ENCODE measurements at places on chromosomes 7 and 10.

DNA sequence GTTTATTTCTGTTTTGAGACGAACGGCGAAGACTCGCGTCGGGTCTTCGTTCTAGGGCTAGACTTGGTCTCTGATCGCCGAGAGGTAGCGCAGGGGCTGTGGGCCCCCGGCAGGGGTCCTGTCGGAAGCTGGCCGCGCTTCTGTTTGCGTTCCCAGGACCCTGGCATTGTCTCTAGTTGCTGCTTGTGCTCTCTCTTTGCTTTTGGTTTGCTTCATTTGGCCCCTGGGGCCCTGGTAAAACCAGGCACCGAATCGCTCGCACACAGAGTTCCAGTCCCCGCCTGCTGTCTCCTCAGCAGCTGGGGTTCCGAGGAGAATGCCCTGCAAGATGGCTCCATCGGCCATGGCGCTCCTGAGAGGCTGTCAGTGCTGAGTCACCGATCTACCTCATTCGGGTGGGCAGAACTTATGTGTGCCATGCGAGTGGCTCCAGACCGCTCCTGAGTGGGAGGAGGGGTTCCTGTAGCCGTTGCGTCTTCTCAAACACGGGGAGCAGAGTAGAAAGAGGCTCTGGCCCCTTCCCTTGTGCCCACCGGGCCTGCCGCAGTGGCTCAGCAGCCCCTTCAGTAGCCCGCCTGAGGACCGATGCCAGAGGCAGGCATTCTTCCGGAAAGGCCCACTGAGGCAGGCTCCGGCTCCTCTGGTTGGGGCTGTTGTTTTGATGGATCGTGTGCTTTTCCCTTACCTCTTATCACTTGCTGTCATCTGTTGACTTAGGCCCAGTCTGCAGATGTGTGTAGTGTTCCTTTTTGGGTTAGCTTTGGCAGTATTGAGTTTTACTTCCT lies 826 bp downstream of the CHPF2 start:
- H3K36me3 ChIP-seq = peaks cover 23% of the 10 kb centered on the region
- H3K4me1 ChIP-seq = peaks cover 31% of the 10 kb centered on the region
- H3K27me3 ChIP-seq = no peaks in the 10 kb centered on the region
- H3K4me3 ChIP-seq = peak overlapping the region; percentile 100

GRCh38 chr7:120334475-120334874 lies 61.5 kb downstream of the KCND2 start:
- H3K4me3 ChIP-seq = no peak overlapping the region
- DNase-seq = no peak
- no peaks in the 10 kb centered on the region for H3K4me1 ChIP-seq
- H3K36me3 ChIP-seq = no peaks in the 10 kb centered on the region
- H3K27ac ChIP-seq = no peak overlapping the region
- H3K27me3 ChIP-seq = no peaks in the 10 kb centered on the region

DNA sequence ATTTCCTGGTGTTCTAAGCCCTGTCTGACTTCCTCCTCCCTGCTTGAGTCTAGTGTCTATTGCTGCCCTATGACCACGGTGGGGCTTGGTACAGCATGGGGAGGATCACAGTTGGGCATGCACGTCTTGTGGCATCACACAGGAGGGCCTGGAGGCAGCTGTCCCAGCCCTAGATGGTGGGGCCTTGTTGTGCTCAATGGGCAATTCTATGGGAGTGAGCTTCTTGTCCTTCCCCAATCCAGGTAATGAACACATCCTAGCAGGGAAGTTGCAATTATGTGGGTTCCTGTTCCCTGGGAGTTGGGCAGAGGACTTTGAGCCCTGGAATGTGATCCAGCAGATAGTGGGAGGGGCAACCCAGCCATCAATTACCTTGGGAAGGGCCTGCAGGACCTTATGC lies 10.8 kb upstream of the FAM3C start:
- H3K4me3 ChIP-seq = no peak overlapping the region
- H3K27me3 ChIP-seq = peaks cover 9% of the 10 kb centered on the region
- no peaks in the 10 kb centered on the region for H3K36me3 ChIP-seq
- H3K27ac ChIP-seq = no peak overlapping the region

- no peak for DNase-seq
- peaks cover 2% of the 10 kb centered on the region for H3K36me3 ChIP-seq
- H3K4me1 ChIP-seq = no peaks in the 10 kb centered on the region
- H3K27ac ChIP-seq = no peak overlapping the region
- peaks cover 2% of the 10 kb centered on the region for H3K27me3 ChIP-seq
- no peak overlapping the region for H3K4me3 ChIP-seq
Observed at GRCh38 chr7:7395785-7396184, 139.9 kb downstream of the COL28A1 start.

DNA sequence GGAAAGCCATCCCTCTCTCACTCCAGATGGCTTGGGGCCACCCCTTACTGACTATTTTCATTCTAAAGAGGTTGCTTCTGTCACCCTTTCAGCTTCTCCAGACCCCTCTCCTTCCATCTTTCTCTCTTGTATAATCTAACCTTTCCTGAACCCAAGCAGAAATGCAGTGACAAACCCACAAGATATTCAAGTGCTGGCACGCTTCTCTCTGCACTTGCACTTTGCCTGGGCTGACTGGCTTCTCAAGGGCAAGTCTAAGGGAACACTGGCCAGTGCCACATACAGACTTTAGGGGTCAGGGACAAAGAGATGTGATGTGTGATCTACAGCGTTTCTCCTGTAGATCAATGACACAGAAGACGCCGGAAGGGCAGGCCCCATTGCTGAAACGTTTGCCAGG lies 150.4 kb upstream of the LANCL2 start:
- H3K36me3 ChIP-seq = no peaks in the 10 kb centered on the region
- H3K27me3 ChIP-seq = peaks cover 5% of the 10 kb centered on the region
- H3K4me3 ChIP-seq = no peak overlapping the region
- no peak overlapping the region for H3K27ac ChIP-seq

- no peak overlapping the region for H3K4me3 ChIP-seq
- DNase-seq = no peak
- no peaks in the 10 kb centered on the region for H3K4me1 ChIP-seq
Observed at GRCh38 chr10:5105626-5106025, 11.4 kb downstream of the AKR1C3 start.

GRCh38 chr7:7607010-7607409 lies 33.5 kb upstream of the UMAD1 start:
- H3K4me1 ChIP-seq = peaks cover 2% of the 10 kb centered on the region
- DNase-seq = no peak
- H3K27me3 ChIP-seq = no peaks in the 10 kb centered on the region
- H3K36me3 ChIP-seq = peaks cover 7% of the 10 kb centered on the region

- H3K27ac ChIP-seq = no peak overlapping the region
- no peak for DNase-seq
- H3K36me3 ChIP-seq = no peaks in the 10 kb centered on the region
- H3K4me3 ChIP-seq = no peak overlapping the region
- no peaks in the 10 kb centered on the region for H3K27me3 ChIP-seq
Observed at GRCh38 chr7:2350055-2350454, 4.6 kb upstream of the EIF3B start.

DNA sequence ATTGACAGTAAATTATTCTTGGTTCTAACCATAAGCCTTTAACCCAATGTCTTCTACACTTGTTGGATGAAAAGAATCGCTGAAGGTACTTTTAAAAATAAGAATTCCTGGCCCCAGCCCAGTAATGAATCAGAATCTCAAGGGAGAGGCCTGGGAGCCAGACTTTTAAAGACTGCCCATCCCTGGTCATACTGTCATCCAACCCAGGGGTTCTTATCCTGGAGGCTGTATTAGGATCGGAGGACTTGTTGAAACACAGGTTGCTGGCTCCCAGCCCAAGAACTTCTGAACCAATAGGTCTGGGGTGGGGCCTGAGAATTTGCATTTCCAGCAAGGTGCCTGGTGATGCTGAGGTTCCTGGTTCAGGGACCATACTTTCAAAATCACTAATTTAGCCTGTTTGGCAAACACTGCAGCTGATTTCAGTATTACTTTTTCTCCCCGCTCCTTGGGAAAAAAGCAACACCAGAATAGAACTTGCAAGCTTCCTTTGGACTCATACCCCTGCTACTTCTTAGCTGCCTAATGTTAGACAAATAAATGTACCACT lies 79.5 kb upstream of the FAM133B start:
- peaks cover 67% of the 10 kb centered on the region for H3K4me1 ChIP-seq
- peaks cover 50% of the 10 kb centered on the region for H3K36me3 ChIP-seq
- no peak overlapping the region for H3K4me3 ChIP-seq
- peak; percentile 26 for DNase-seq

DNA sequence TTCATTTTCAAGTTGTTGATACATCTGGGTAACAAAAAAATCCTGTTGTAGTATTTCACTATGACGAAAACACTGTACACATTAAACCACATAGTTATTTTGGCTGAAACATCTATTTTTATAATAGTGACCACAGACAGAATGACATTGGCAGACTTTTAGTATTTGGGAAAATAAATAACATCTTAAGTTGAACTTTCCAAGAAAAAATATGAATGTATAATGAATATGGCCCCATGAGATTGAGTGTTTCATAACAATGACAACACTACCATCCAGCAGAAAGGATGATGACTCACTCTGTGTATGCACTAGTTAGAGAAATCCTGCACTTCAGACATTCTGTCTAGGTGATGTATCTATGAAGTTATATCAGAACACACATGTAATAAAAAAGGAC lies 118.1 kb downstream of the SEMA3D start:
- H3K4me3 ChIP-seq = no peak overlapping the region
- H3K27me3 ChIP-seq = no peaks in the 10 kb centered on the region
- no peaks in the 10 kb centered on the region for H3K4me1 ChIP-seq

GRCh38 chr10:13589316-13589715 lies 2.6 kb downstream of the PRPF18 start:
- H3K4me3 ChIP-seq = no peak overlapping the region
- DNase-seq = no peak
- peaks cover 16% of the 10 kb centered on the region for H3K36me3 ChIP-seq
- H3K27me3 ChIP-seq = peaks cover 4% of the 10 kb centered on the region

DNA sequence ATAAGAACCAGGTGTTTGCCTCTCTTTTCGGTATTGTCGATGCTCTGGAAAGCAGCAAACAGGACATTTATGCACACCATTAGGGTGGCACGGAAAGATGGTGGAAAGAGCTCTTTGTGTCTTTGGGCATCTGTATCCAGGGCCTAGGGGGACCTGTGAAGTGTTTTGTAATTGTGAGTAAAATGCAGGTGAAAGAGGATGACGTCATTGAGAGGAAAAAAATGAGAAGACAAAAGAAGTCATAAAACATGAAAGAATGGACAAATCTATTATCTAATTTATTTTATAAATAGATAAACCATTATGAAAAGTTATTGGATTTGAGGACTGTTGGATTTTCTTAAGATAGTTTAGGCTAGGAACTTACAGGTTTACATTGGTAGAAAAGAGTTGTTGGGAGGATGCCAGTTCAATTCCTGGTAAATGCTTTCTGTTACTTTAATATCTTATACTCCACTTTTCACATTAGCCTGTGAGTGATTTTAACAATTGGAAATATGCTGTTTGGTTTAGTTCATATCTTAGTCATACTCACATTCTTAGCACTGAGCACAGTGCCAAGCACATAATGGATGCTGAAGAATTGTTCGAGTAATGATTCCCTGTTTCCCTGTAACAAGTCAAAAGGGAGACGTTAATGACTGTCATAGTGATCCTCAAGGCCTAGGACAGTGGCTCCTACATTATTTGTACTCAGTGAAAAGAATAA lies 62.6 kb downstream of the EXOC4 start:
- no peak for DNase-seq
- no peaks in the 10 kb centered on the region for H3K27me3 ChIP-seq
- no peak overlapping the region for H3K27ac ChIP-seq
- H3K36me3 ChIP-seq = peaks cover 25% of the 10 kb centered on the region

DNA sequence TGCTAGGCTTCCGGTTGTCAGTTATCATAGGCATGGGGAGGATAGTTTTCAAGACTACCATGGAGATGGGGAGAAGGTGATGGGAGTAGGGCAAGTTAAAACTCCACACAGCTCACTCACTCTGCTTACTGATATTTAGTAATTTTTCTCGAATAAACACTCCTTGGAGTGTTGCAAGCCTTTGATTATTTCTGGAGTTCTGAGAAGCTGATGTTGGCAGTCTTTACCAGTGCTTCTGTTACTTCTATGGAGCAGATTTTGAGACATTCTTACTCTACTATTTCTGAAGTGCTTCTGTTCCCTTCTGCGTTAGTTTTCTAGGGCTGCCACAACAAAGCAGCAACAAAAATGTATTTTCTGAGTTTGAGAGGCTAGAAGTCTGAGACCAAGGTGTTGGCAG lies 104.4 kb downstream of the CH25H start:
- H3K27me3 ChIP-seq = no peaks in the 10 kb centered on the region
- H3K4me1 ChIP-seq = no peaks in the 10 kb centered on the region
- H3K27ac ChIP-seq = no peak overlapping the region
- no peak overlapping the region for H3K4me3 ChIP-seq
- H3K36me3 ChIP-seq = no peaks in the 10 kb centered on the region

All from activated CD4-positive, alpha-beta memory T cell treated with anti-CD3 and anti-CD28 coated beads for 36 hours (primary cell).